ENCODE measurements at places on chromosomes 6 and 20.
A peak's percentile ranks its signal among the peaks of the same experiment; 100 is the strongest.

GRCh38 chr6:137044366-137045221 is at the start of gene IL20RA:
TSS of gene IL20RA (minus strand) at chr6:137044965. CDS start at chr6:137044728, 237 bp downstream.
- peak; percentile 80 for DNase-seq

GRCh38 chr20:60372822-60373221 is 414.6 kb downstream of the CDH26 start:
- no peak for DNase-seq

DNA sequence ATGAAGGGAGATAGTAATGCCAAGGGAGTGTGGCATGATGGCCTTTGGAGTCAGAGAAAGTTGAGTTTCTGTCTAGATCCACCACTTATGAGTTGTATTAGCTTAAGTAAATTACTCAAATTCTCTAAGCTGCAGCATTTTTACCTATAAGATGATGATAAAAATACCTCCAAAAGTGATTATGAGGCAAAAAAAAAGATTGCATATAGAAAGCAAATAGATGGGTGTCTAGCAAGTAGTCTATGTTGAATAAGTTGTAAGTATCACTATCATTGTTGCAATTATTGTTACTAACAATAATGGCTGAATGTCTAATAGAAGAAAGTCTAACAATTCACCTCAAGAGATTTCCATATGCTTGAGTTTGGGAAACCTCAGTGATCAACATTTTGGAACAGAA is 959.2 kb upstream of the GJE1 start:
- no peak for DNase-seq

- DNase-seq, result no peak
Measured at GRCh38 chr20:952196-952795, 36.2 kb upstream of the ANGPT4 start.

DNA sequence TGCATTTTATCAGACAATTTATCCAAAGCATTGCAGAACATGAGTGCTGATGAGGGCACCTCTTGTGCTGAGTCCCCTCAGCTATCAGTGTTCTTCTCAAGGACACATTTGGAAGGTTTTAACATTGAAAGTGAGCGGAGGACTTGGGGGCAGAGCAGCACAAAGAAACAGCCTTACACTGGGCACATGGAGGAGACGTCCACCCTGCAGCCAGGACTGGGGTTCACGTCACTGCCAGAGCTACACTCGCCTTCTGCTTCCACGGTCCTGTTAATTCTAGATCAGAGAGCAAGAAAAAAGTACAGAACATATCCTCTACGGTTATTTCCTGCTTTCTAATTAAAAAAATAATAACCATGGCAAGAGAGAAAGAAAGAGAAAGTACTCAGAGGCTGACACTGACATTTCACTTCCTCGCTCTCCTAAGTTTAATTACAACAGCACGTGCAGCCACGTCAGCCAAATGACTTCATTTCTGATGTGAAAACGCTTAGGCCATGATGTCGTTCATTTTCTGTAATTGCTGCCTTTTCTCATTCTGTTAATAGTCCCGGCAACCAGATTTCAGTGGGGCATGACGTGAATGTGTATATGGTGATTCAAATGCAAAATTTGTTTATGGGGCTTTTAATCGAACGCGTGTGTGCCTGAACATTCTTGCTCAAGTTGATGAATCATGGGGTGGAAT is 5.1 kb downstream of the PRND start:
- DNase-seq, result peak; percentile 67

DNA sequence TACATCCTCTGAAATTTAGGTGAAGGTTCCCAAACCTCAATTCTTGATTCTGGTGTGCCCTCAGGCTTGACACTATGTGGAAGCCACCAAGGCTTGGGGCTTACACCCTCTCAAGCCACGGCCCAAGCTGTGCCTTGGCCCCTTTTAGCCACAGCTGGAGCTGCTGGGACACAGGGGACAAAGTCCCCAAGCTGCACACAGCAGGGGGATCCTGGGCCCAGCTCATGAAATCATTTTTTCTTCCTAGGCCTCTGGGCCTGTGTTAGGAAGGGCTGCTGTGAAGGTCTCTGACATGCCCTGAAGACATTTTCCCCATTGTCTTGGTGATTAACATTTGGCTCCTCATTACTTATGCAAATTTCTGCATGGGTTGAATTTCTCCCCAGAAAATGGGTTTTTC is 37.3 kb upstream of the BACH2 start:
- no peak for DNase-seq

GRCh38 chr6:47240277-47240890 is 69.3 kb downstream of the TNFRSF21 start:
- DNase-seq, result no peak

- DNase-seq, result no peak
Measured at GRCh38 chr6:44059359-44060346, 67.6 kb downstream of the MRPL14 start.

GRCh38 chr6:138593124-138593877 is 94.0 kb upstream of the NHSL1 start:
- peak; percentile 60 for DNase-seq

- no peak for DNase-seq
Measured at GRCh38 chr6:112501705-112502104, 154.6 kb downstream of the RFPL4B start.

GRCh38 chr6:104958178-104959025 is 1.5 kb downstream of the LIN28B start:
- DNase-seq, result no peak

DNA sequence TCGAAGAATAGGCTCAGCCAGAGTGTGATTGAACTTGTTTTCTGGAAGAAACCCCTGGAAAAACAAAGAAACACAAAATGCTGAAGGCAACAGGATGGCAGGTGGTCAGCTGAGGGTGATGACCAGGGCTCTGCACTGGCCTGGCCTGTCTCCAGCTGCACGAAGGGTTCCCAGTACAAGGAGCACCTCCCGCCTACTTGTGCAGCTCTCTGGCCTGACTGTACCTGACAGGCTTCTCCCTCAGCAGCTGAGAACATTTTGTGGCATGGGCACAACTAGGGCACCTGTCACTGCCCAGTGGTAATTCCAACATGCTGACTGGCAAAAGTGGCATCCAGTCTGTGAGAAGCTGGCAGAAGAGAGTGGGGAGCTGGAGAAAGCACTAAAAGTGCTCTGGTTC is 38.8 kb upstream of the EMILIN3 start:
- no peak for DNase-seq

DNA sequence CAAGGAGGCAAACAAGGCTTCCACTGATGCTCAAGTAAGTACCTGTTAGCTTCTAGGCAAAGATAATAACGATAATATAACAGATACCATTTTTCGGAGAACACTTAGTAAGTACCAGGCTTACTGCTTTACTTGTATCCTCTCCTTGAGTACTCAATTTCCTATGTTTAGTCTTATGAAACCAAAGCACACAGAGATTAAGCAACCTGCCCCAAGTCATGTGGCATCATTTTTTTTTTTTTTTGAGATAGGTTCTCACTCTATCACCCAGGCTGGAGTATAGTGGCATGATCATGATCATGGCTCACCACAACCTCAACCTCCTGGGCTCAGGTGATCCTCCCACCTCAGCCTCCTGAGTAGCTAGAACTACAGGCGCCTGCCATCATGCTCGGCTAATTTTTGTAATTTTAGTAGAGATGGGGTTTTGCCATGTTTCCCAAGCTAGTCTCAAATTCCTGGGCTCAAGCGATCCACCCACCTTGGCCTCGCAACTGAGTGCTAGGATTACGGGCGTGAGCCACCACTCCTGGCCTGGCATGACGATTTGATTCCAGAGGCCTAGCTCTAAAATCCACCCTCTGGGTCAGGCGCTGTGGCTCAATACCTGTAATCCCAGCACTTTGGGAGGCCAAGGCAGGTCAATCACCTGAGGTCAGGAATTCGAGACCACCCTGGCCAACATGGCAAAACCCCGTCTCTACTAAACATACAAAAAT is 14.0 kb downstream of the SPAG4 start:
- no peak for DNase-seq

GRCh38 chr20:63036291-63036690 is 29.5 kb upstream of the BHLHE23 start:
- peak; percentile 26 for DNase-seq

- DNase-seq, result no peak
Measured at GRCh38 chr6:46078294-46078693, 51.5 kb upstream of the ENPP4 start.

GRCh38 chr6:72035486-72035885 is 149.1 kb downstream of the RIMS1 start:
- no peak for DNase-seq

DNA sequence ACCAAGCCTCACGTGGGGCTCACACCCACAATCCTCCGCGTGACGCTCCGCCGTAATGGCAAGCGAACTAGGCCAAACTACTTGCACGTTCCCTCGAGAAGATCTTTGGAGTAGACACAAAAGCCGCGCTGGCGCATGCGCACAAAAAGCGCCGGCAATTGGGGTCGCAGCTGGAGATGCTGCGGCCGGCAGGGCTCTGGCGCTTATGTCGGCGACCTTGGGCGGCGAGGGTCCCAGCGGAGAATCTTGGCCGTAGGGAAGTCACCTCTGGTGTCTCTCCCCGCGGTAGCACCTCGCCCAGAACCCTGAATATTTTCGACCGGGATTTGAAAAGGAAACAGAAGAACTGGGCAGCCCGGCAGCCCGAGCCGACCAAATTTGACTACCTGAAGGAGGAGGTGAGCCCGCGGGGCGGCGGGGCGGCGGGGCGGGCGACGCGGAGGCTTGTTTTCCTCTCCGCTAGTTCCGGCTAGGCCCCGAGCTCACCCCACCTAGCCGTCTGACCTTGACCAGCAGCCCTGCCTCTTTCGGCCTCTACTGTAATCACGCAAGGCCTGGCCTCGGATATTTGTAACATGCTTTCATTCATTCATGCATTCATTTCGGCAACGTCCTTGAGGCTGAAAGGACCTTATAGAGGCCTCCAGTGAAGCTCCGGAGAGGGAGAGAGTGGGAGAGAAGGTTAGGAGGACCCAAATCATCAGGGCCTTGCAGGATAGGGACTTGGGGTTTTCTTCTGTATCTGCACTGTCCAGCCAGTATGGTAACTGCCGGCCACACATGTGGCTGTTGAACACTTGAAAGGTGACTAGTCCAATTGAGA is at the start of the genes ESF1 and NDUFAF5:
ESF1 (minus strand) TSS at position 27 of the 823 bp plus-strand sequence. CDS start 1,779 bp downstream, outside the sequence.
NDUFAF5 (plus strand) TSS at position 136 of the 823 bp plus-strand sequence; CDS start at position 177, 41 bp downstream.
- DNase-seq, result peak; percentile 97

DNA sequence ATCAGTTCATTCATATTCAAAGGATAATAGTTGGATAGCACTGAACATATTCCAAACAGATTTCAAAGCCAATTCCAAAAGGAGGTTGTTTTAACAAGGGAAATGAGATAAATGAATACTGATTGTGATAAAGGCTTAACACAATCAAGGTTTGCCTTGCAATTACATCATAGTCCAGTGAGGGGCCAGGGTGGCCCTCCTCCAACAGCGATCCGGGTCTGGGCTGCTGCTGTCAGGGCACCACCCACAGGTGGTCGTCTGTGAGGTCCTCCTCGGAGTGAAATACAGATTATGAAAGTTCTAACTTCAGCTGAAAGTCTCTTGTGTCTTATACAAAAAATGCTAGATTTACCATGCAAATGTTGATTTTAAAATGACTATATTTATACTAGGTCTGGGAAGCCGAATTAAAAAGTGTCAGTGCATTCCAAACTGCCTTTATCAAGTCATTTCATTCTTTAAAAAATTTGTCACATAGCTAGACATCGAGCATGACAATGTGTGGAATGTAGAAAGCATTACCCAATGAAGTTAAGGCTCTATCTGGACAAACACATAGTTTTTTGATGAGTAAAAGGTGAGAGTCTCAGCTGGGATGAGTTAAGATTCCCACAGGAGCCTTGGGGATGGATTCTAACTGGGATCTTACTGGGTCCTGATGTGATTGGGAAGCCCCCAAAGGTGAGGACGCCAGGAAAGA is 65.9 kb upstream of the SLC22A23 start:
- DNase-seq, result no peak

- DNase-seq, result peak; percentile 56
Measured at GRCh38 chr20:33005908-33006775, 1.4 kb upstream of the BPIFB2 start.

DNA sequence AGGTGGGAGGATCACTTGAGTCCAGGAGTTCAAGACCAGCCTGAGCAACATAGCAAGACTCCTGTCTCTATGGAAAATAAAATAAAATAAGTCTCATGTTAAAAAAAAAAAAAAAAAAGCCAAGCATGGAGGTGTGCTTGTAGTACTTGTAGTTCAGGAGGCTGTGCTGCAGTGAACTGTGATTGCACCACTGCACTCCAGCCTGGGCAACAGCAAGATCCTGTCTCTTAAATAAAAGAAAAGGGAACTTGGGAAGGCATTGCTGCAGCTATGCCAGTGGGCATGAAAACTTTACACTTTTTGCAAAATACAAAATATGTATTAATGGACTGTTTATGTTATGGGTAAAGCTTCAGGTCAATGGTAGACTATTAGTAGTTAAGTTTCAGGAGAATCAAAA is 37.5 kb upstream of the REV3L start:
- DNase-seq, result no peak

DNA sequence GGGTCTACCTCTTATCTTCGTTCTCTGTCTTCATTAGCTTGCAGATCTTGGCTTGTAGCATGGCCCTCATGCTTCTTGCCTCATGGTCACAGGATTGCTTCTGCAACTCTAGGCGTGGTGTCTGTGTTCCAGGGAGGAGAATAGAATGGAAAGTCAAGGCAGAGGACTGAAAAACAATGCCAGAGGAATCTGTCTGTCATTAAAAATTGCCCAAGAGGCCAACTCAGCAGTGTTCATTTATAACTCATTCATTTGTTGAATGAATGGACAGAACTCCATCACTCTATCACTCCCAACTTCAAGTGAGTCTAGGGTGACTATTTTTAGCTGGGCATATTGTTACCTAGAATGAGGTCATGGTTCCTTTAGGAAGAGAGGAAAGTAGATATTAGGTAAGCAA is 179.6 kb downstream of the UST start:
- DNase-seq, result no peak

DNA sequence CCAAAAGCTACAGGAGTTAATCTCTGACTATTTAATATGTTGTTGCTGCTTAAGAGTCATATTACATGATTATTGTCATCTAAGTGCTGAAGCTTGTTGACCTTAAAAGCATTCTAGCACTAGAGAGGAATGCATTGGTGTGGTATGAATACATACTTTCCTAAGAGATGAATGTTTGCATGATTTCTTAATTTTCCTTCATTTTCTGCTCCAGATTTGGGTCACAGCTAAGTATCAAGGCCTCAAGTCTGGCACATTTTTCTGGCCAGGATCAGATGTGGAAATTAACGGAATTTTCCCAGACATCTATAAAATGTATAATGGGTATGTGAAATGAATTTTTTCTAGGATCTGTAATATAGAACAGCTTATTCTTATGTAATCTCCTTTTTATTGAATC is 53.6 kb downstream of the ENPP1 start:
- DNase-seq, result no peak

DNA sequence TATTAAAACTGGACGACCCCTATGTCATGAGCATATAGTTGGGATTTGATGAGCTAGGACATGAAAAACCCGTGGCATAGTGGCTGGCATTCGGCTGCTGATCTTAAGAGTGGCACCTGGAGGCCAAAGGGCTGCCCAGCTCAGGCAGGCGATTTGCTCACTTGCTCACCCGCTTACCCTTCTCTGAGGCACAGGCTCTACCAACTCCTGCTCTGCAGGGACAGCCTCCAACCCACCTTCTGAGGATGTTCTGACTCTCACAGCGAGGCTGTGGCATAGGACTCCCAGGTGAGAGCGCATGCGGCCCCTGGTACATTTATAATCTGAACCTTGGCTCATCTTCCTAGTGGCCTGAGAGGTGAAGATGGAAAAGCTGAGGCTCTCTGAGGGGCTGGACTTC is 995 bp downstream of the RSPO4 start:
- no peak for DNase-seq

- no peak for DNase-seq
Measured at GRCh38 chr6:39577446-39578165, 147.6 kb downstream of the KIF6 start.

GRCh38 chr20:20360464-20360863 is 7.4 kb upstream of the INSM1 start:
- no peak for DNase-seq

- DNase-seq, result no peak
Measured at GRCh38 chr20:62027698-62028321, 37.9 kb downstream of the TAF4 start.

- DNase-seq, result no peak
Measured at GRCh38 chr20:50127587-50128519, 14.9 kb upstream of the UBE2V1 start.

All from aorta (tissue), 5 donors.